ENCODE measurements at places on chromosomes 3 and 15. TPM values are rescaled to one million over a fixed set of nuclear protein-coding genes. Genes with fewer than 3 reads are reported as not detected.

CHDH gene
- polyA plus RNA-seq: 0.46 TPM

NR1I2 gene
- 0.08 TPM for polyA plus RNA-seq

CHRNA3 gene
- polyA plus RNA-seq: 0.07 TPM

MUSTN1 gene
- 13.1 TPM for polyA plus RNA-seq

MINAR1 gene
- 0.29 TPM for polyA plus RNA-seq

MYL3 gene
- polyA plus RNA-seq: 0.67 TPM

NMNAT3 gene
- polyA plus RNA-seq: 4.6 TPM

EPHB1 gene
- 0.04 TPM for polyA plus RNA-seq

FEZF2 gene
- not detected for polyA plus RNA-seq

NANOGP8 gene
- polyA plus RNA-seq: 0.16 TPM

BNC1 gene
- 7.6 TPM for polyA plus RNA-seq

CCR4 gene
- polyA plus RNA-seq: 0.13 TPM

ROPN1B gene
- not detected for polyA plus RNA-seq

TNFSF10 gene
- 45.1 TPM for polyA plus RNA-seq

PLCH1 gene
- 0.10 TPM for polyA plus RNA-seq

DUOXA2 gene
- polyA plus RNA-seq: 39.1 TPM

CYP8B1 gene
- not detected for polyA plus RNA-seq

SNTN gene
- polyA plus RNA-seq: not detected

C3orf22 gene
- polyA plus RNA-seq: not detected

AHSG gene
- 0.06 TPM for polyA plus RNA-seq

LMLN gene
- polyA plus RNA-seq: 1.3 TPM

MAP6D1 gene
- polyA plus RNA-seq: 1.2 TPM

CLDN18 gene
- polyA plus RNA-seq: 0.05 TPM

SLC27A2 gene
- 2.0 TPM for polyA plus RNA-seq

UTS2B gene
- 0.04 TPM for polyA plus RNA-seq

HAUS2 gene
- polyA plus RNA-seq: 8.1 TPM

EDEM1 gene
- 5.8 TPM for polyA plus RNA-seq

CCR3 gene
- not detected for polyA plus RNA-seq

RAB27A gene
- polyA plus RNA-seq: 20.9 TPM

FILIP1L gene
- 6.9 TPM for polyA plus RNA-seq

HRG gene
- 0.05 TPM for polyA plus RNA-seq

ADGRG7 gene
- not detected for polyA plus RNA-seq

SAMD7 gene
- polyA plus RNA-seq: not detected

CPLX3 gene
- 0.48 TPM for polyA plus RNA-seq

TRPM1 gene
- 0.13 TPM for polyA plus RNA-seq

All from esophagus (tissue), 2 donors.